Endothelial cell of umbilical vein (primary cell): ENCODE measurements at places on chromosomes 7 and 10. TPM values are rescaled to one million over a fixed set of nuclear protein-coding genes. Genes with fewer than 3 reads are reported as not detected.

Gene MKX
- total RNA-seq, result not detected in 2 replicates

Gene GCK
- total RNA-seq, result 0.32 and 0.51 TPM in 2 replicates

Gene CASD1
- 14.0 and 16.0 TPM in 2 replicates for total RNA-seq

Gene ADCYAP1R1
- total RNA-seq, result not detected in 2 replicates

Gene SNX10
- total RNA-seq, result 0.80 and 1.2 TPM in 2 replicates

Gene NEURL1
- 0.22 and 0.30 TPM in 2 replicates for total RNA-seq

Gene RSPH10B2
- total RNA-seq, result not detected in 2 replicates

Gene STRIP2
- total RNA-seq, result 8.8 and 10.0 TPM in 2 replicates

Gene FAM241B
- total RNA-seq, result not detected in 2 replicates

Gene PNLIPRP1
- total RNA-seq, result not detected in 2 replicates

Gene DGKI
- total RNA-seq, result 0.14 and 0.51 TPM in 2 replicates

Gene METTL2B
- 30.0 and 35.6 TPM in 2 replicates for total RNA-seq

Gene STEAP1B
- 46.1 and 55.4 TPM in 2 replicates for total RNA-seq

Gene IDI2
- not detected in 2 replicates for total RNA-seq

Gene TRIM24
- total RNA-seq, result 25.4 and 26.1 TPM in 2 replicates

Gene RBP3
- total RNA-seq, result not detected in 2 replicates

Gene CYP3A4
- total RNA-seq, result not detected in 2 replicates

Gene PTPN20
- 0.27 and 0.39 TPM in 2 replicates for total RNA-seq

Gene NKX6-2
- not detected in 2 replicates for total RNA-seq

Gene AFAP1L2
- total RNA-seq, result 1.6 and 4.1 TPM in 2 replicates

Gene LRRC61
- total RNA-seq, result 0.39 TPM in 1 of 2 replicates, not detected in the other

Gene CPXM2
- total RNA-seq, result 0.42 and 2.7 TPM in 2 replicates

Gene CRYGN
- not detected in 2 replicates for total RNA-seq

Gene LIPJ
- 0.09 TPM in 1 of 2 replicates, not detected in the other for total RNA-seq

Gene GRID1
- not detected in 2 replicates for total RNA-seq

Gene COBL
- total RNA-seq, result 0.07 and 0.11 TPM in 2 replicates

Gene MXI1
- 4.7 and 8.5 TPM in 2 replicates for total RNA-seq

Gene XRCC2
- 8.5 and 8.8 TPM in 2 replicates for total RNA-seq

Gene INMT
- not detected in 2 replicates for total RNA-seq

Gene CNOT4
- total RNA-seq, result 20.9 and 21.7 TPM in 2 replicates

Gene CHN2
- total RNA-seq, result 3.2 and 5.0 TPM in 2 replicates

Gene TCF7L2
- 21.8 and 22.1 TPM in 2 replicates for total RNA-seq

Gene ATP6V0A4
- 0.24 TPM in 1 of 2 replicates, not detected in the other for total RNA-seq

Gene SLC13A4
- not detected in 2 replicates for total RNA-seq

Gene CALML5
- total RNA-seq, result not detected in 2 replicates

Gene R3HCC1L
- total RNA-seq, result 11.1 and 12.4 TPM in 2 replicates

Gene ZNF503
- 2.2 and 2.7 TPM in 2 replicates for total RNA-seq

Gene ERVW-1
- total RNA-seq, result not detected in 2 replicates

Gene NPC1L1
- not detected in 2 replicates for total RNA-seq

Gene KIAA1217
- total RNA-seq, result 3.1 and 10.3 TPM in 2 replicates

Gene CTBP2
- 123 and 128 TPM in 2 replicates for total RNA-seq

Gene CCDC146
- total RNA-seq, result 2.2 and 2.6 TPM in 2 replicates

Gene NAT16
- total RNA-seq, result not detected in 2 replicates

Gene ECHS1
- 91.9 and 108 TPM in 2 replicates for total RNA-seq

Gene SPDYE2
- not detected in 2 replicates for total RNA-seq

Gene RTKN2
- total RNA-seq, result 4.8 and 5.5 TPM in 2 replicates
